ENCODE measurements at places on chromosomes 16 and 17. TPM values are rescaled to one million over a fixed set of nuclear protein-coding genes. Genes with fewer than 3 reads are reported as not detected.

The NDUFAB1 gene
- total RNA-seq: 148 TPM

The SLC5A10 gene
- not detected for total RNA-seq

DNA sequence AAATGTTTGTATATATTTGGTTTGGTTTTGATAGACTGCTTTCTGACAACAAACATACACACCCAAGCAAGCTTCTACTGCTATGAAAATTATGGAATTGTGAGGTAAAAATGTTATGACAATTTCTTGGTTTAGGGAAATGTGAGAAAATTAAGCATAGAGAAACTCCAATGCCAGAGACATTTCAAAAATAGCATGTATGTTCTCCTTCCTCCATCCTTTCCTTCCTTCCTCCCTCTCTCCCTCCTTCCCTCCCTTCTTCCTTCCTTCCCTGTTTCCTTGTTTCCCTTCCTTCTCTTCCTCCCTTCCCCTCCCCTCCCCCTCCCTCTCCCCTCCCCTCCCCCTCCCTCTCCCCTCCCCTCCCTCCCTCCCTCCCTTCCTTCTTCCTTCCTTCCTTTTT, 14.9 kb downstream of the KCNJ2 start:
- DNase-seq: no peak

DNA sequence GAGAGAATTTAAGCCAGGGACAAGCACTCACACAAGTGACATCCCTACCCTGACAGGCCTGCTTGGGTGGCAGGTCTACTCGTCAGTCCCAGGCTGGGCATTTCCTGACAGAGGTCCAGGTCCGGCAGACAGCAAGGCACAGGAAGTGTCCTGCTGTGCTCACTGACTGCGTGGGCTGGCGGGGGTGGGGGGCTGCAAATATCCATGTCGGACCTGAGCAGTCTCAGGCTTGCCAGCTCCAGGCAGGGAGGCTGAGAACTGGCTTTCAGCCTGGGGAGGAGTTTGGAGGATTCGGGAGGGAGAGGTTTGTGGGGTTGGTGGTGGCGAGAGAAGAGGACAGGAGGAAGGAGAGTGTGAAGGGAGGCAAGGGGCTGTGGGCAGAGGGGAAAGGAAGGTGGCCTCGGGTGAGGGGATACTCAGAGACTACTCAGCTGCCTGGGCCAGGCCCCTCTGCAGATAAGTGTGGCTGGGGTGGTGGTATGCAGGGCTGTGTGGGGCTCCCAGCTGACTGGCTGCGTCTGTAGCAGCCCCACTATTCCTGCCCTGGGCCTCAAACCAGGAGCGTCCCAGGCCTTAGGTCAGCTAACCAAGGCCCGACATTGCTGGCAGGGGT, 7.8 kb downstream of the HIC1 start:
- no peak for DNase-seq

DNA sequence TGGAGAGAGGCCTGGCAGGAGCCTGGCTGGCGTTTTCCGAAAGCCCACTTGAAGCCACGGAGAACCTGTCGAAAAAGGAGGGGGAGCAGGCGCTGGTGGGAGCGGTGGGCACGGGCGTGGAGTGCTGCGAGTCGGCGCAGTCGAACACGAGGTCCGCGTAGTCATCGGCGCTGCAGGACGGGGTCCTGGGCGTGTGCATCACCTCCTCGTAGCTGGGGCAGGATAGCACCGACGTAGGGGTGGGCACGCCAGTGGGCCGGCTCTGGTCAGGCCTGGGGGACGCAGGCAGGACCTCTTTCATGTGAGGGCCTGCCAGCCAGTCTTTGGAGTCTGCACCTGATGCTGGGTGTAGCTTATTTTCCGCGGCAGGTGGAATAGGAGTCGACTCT, 63.7 kb downstream of the ZNF778 start:
- no peak for DNase-seq

The CSH2 gene
- not detected for total RNA-seq

The TNFRSF12A gene
- 5.5 TPM for total RNA-seq

GRCh38 chr17:80503031-80503430, 26.6 kb upstream of the NPTX1 start:
- no peak for DNase-seq

DNA sequence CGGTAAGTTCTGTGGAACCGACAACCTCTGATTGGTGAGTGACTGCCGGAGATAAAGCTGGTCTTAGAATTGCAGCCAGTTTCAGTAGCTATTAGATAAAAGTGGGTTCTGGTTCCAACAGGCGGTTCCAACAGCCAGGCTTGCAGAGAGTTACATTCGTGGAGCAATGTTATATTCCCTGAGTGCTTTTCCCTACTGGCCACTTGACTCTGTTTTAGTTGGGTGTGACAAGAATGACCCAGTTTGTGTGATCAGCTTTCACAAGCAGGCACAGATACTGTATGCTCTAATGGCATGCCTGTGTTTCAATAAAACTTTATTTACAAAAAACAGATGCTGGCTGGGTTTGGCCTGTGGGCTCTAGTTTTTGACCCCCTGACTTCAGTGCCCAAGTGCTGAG, 196.6 kb downstream of the SNX29 start:
- no peak for DNase-seq

All from activated T-helper 1 cell treated with anti-CD3 and anti-CD28 coated beads, Interleukin-12 subunit alpha, Interleukin-12 subunit beta, Interleukin-2, Interleukin-4 antibody, amounts not matched to agents 30 ng/mL and 10 ng/mL and 1 ng/mL, durations not matched to agents 14 hours and 24 hours and 36 hours (primary cell).